Stimulated activated CD8-positive, alpha-beta memory T cell treated with anti-CD3 and anti-CD28 coated beads, Interleukin-2, amount 100 ng/mL, for 1 hour (primary cell): ENCODE measurements at places on chromosomes 1 and 21.

DNA sequence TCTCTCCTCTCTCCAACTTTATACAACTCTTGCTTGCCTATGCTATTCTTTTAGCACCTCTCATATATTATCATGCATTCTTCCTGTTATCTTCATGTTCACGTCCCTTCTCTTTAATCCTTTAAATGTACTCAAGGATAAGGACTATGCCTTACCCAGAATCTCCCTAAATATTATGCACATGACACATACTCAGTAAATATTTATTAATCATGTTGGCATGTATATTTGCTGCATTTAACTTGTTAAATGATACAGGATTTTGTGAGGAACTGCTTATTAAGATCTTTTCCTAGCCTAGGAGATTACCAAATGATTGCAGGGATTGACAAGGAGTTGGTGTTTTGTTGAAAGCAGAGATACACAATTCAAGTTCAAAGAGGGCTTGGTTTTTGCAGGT, 109.4 kb downstream of the RGS2 start:
- no peak for DNase-seq

DNA sequence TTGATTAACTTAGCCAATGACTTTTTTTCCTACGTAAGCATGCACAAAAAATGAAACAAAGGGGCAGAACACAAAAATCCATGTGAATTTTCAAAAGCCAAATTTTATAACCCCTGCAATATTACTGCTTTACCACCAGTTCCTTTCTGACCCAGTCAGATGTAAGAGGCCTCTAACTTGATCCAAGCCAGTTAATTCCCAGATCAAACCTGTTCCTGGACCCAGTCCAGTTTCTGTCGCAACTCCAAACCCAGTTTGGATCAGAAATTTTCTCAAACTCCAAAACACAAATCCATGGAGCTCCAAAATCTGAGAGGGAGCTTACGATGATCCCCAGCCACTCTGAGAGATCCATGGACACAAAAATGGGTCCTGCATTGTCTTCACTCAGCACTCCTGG, 7.8 kb upstream of the ZYG11A start:
- no peak for DNase-seq

DNA sequence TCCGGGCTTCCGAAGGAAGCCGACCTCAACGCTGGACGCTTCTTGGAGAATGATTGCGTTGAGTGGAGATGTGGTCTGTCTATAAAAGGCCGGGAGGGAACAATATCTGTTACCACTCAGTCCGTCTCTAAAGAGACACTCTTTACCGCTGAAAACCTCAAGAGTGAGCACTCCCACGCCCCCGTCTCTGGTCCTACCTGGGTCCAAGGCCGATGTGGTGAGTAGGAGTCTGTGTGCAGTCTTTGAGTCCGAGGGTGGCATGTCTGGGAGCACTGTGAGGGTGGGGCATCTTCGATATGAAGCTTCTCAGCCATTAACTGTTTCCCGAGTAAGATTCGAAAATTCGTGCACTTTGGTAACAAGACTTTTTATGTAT, 576 bp downstream of the ZFP69 start:
- no peak for DNase-seq

DNA sequence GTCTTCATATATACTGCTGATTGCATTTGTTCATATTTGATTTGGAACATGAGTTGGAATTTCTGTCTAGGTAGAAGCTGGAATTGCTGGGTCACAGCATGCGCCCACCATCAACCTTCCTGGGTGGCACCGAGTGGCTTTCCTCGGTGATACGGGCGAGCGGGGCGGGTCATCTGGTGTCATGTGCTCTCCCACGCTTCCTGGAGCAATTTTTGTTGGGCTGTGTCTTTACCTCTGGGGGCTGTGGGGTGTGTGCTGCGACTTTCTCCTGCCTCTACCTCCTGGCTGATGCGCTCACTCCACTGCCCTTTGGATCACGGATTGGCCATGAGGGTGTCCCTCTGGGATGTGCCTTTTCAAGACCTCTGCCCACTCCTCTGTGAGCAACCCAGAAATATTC, 108.7 kb upstream of the COL6A1 start:
- DNase-seq: no peak

DNA sequence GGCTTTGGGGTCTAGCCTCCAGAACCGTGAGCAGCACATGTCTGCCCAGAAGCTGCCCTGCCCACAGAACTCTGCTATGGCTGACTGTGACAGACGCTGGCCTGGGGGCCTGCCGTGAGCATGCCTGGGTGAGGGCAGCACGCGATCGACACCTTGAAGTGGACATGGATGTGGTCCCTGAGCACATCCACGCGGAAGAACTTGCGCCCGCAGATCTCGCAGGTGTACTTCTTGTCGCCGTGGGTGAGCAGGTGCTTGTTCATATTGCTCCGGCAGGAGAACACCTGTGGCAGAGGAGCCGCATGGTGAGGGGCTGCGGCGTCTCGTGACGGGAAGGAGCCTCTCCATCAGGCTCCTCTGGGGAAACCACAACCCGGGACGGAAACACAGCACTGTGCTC, 56.0 kb downstream of the PRDM15 start:
- DNase-seq: no peak

GRCh38 chr1:34358636-34359035, 181.9 kb downstream of the C1orf94 start:
- DNase-seq: no peak

GRCh38 chr1:159927849-159928431, 2.6 kb upstream of the TAGLN2 start:
- no peak for DNase-seq

- peak; percentile 46 for DNase-seq
These were observed 5.3 kb upstream of the TUFT1 start for GRCh38 chr1:151534662-151535278.

DNA sequence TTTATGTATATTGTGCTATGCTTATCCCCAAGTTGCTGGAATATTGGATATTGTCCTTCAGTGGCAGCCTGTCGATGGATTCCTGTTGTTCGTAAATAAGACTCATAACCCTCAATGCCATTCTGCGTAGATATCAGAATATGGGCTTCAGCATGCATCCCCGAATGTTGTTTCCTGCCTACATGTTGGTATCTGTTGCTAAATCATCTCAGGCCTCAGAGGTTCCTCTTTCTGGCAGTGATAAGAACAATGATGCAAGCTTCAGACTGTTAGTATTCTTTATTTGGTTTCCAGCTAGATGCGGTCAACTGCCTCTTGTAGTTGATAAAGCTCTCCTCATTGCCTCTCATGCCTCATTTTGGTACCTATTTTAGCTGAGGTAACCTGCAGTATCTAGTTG, 2082.6 kb downstream of the MRPL39 start:
- DNase-seq: no peak

DNA sequence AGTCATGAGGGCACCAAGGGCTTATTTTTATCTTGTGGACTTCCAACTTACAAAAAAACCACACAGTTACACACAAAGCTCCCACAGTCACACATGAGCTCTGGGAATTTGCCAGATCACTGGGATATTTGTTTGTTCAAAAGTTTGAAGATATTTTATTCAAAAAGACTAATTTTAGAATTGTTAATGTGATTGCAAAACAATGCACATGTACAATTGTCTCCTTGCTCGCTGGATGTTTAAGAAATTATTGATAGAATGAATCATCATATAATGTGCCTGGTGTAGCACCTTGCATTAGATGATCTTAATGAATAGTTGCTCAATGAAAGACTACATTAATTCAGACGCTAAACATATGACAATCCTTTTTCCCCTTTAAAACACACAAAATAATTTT, 570.3 kb downstream of the LMO4 start:
- no peak for DNase-seq

- no peak for DNase-seq
These were observed 32.2 kb upstream of the LRRC7 start for GRCh38 chr1:69535490-69535889.

GRCh38 chr1:172394141-172394751, 26.2 kb upstream of the C1orf105 start:
- peak; percentile 37 for DNase-seq

DNA sequence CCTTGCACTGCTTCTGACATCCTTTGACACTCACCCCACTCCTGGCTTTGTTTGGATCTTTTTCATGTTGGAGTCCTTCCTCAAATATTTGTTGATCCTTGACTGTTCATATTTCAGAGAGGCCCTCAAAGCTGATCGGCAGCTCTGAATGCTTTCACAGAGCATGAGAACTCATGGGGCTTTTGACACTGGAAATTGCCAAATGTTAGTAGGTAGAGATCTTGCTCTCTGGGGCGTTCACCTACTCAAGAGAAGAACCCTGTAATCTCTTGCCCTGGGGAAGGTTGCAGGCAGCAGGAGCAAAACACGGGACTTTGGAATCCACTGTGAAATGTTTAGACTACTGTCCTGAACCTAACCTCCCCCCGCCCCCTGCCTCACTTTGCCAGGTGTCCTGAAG, 67.4 kb upstream of the STUM start:
- no peak for DNase-seq

DNA sequence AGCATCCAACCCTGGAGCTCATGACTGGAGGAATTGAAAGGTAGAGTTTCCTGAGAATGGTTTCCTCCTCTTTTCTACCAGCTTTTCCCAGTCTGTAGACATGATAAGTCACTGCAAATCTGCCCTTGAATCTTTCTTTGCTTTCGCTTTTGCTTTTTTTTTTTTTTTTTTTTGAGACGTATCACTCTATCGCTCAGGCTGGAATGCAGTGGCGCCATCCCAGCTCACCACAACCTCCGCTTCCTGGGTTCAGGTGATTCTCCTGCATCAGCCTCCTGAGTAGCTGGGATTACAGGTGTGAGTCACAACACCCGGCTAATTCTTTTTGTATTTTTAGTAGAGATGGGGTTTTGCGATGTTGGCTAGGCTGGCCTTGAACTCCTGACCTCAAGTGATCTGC, 1.7 kb upstream of the LCA5L start:
- DNase-seq: no peak

DNA sequence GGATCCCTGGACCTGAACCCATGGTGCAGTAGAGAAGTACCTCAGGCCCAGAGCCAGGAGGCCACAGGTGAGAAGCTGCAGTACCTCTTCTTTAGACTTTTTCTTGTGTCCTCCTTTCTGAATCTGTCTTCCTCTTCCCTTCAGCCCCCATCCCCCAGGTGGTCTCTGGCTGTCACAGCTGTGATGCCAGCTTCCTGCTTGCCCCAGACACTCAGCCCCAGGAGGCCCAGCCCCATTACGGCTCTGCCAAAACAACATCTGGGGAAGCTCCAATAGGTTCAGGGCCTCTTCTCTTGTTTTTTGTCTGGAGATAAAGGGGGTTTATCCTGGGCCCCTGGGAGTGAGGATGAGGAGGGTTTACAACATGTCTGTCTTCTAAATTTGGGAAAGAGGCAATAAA, 9.5 kb upstream of the BTG2 start:
- DNase-seq: no peak

GRCh38 chr1:32242341-32242851, 4.6 kb upstream of the FAM167B start:
- no peak for DNase-seq

DNA sequence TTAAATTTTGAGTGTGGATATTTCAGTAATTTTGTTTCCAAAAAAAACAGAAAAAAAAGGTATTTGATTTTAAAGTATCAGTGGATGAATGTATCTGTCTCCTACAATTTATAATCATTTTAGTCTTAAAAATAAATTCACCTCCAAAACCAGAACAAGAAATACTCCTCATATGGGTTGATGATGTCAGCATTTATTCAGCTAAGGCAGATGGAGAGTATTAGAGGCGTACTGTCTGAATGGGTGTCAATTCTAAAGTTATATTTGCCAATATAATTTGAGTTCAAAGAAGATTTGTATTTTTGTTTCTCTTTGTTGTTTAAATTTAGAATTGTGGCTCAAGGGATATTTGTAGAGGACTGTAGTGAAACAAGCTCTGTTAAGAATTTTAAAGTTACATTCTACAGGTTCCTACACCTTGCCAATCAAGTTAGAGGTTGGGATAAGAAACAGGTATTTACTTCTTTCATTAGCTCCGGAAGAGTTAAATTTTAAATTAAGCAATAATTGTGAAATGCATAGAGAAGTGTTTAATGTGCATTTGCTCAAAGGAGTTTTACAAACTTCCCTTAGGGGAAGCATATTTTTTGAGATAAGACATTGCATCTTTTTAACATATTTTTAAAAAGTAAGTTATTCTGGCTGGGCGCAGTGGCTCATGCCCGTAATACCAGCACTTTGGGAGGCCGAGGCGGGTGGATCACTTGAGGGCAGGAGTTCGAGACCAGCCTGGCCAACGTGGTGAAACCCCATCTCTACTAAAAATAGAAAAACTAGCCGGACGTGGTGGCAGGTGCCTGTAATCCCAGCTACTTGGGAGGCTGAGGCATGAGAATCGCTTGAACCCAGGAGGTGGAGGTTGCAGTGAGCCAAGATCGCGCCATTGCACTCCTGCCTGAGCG, 1.2 kb downstream of the PLA2G4A start:
- DNase-seq: no peak

- no peak for DNase-seq
These were observed 70.3 kb upstream of the KCNK1 start for GRCh38 chr1:233543338-233544255.

DNA sequence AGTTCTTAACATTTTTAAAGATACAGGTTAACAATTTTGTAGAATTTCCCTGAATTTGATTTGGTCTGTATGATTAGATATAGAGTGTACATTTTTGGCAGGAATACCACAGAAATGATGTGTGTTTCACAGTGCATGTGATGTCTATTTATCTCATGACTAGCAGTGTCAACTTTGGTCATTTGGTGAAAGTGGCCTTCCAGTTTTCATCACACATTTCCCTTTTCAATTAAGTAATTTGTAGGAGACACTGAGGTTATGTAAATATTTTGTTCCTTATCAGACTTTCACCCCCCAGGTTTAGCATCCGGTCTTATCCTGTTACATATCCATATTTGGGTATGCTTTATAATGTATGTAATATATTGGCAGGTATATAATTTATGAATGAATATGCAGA, 41.8 kb downstream of the MAP3K7CL start:
- no peak for DNase-seq

GRCh38 chr1:113040718-113041412, 32.1 kb upstream of the LRIG2 start:
- no peak for DNase-seq

DNA sequence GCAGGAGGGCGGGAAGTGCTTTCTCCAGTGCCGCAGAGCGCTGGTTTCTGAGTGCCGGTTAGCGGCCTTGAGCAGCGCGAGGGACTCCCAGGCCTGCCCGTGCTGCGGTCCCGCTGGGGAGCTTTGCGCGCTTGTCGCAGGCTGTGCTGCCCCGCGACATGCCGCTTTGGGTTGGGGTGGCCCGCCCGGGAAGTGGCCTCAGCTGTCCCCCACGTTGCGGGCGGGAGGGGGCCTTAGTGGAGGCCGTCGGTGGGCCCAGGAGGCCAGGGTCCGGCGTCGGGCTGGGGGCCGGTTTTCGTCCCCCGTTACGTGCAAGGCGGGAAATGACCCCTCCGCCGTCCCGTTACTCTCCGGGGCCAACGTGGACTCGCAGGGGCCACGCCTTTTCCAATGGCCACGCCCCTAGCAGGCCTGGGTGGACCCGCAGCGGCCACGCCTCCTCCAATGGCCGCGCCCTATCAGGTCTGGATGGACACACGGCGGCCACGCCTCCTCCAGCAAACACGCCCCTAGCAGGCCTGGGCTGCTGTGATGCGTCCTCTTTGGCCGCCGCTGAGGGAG, 977 bp upstream of the C1orf174 start:
- peak; percentile 73 for DNase-seq

GRCh38 chr21:45461806-45462341, 56.9 kb downstream of the COL18A1 start:
- no peak for DNase-seq

- no peak for DNase-seq
These were observed 18.6 kb downstream of the AK2 start for GRCh38 chr1:33018112-33018511.

- no peak for DNase-seq
These were observed 7.4 kb upstream of the TIAM1 start for GRCh38 chr21:31351438-31351837.

- DNase-seq: no peak
These were observed 44.4 kb upstream of the HAO2 start for GRCh38 chr1:119324198-119324597.
